ENCODE measurements at places on chromosomes 4 and X.

- DNase-seq: no peak
Observed at GRCh38 chr4:13498469-13498868, 14.3 kb upstream of the RAB28 start.

DNA sequence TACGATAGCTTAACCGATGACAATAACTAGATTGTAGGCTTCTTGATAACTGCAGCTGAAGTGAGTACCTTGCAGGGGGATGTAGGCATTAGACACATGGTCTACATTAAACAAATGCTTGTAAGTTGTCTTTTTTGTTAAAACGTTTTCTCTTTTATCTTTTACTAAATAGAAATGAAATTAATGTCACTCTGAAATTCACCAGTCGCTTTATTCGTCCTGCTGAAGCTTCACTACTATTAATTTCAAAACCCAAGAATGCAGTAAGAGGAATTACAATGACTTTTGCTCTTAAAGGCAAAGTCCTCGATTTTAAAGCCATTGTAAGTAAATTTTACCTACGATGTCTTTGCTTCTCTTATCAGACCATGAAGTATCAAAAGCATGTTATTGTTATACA lies 239.7 kb downstream of the CFAP47 start:
- DNase-seq: no peak

DNA sequence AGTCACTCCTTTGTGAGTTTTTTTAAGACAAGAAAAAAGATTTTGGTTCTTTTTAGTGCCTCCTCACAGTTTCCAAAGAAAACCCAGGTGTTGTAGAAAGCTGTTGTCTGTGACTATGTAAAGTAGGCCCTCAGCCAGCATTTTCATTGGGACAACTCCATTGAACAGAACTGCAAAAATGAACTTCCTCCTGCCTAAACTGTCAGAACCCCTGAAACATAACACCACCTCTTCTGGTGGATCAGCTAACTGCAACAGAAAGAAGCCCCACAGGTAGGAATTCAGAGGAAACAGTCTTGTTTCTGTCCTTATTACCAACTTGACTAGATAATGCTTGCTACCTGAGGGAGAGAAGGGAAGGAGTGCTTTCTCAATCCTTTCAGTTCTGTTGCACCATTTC lies 3.4 kb upstream of the ATP11C start:
- DNase-seq: no peak

GRCh38 chrX:144297221-144297620 lies 413.4 kb downstream of the UBE2NL start:
- DNase-seq: no peak

GRCh38 chr4:139658185-139658584 lies 7.4 kb upstream of the MGST2 start:
- no peak for DNase-seq

DNA sequence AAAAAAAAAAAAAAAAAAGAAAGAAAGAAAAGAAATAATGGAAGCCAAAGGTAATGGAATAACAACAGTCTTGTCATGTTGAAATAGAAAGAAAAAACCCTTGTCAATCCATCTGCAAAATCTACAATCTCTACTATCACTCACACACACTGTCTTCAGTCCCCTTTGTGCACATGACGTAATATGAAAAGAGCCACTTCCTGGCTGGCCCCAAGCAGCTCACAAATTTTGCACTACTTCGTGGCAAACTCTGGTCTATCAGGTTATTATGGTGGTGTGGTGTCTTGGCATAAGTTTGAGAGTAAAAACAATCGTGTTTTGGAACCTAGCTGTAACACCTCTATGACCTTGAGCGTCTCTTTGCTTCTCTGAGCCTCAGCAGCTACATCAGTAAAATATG lies 8.3 kb upstream of the AFAP1 start:
- DNase-seq: no peak

DNA sequence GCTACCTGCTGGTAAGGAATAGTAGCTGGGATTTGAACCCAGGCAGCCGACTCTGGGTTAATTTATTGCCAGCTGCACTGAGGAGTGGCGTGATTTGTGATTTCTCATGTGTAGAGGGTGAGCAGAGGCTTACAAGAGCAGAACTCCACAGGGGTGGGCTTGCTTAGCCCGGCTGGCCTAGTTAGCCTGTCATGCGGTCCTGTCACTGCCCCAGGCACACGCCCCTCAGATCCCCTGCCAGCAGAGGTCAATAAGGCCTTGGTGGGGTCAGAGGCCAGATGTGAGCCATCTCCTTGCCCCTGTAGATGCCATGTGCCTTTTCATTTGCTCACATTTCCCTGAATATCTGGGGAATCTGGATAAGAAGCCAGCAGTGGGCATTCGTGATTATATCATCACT lies 13.4 kb downstream of the NSDHL start:
- no peak for DNase-seq

- DNase-seq: no peak
Observed at GRCh38 chr4:84691170-84691691, 108.3 kb downstream of the CDS1 start.

- peak; percentile 66 for DNase-seq
Observed at GRCh38 chr4:87465739-87466366, 43.5 kb downstream of the NUDT9 start.

GRCh38 chr4:15612136-15612535 lies 43.0 kb downstream of the FBXL5 start:
- no peak for DNase-seq

DNA sequence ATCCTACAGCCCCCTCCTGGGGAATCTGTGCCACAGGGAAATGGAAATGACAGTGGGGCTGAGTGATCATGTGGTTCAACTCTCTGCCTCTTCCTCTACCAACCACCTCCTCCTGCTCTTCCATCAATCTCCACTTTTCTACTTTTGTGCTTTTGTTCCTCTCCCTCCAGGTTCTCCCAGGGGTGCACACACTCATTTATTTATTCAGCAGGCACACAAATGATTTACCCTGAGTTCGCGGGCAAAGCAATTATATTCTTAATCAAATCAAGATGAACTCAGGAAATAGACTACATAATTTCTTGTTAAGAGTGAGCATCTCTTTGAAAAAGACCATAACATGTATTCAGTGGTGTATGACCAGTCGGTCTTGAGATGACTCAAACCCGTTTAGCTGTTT lies 69.2 kb downstream of the VCX3A start:
- no peak for DNase-seq

DNA sequence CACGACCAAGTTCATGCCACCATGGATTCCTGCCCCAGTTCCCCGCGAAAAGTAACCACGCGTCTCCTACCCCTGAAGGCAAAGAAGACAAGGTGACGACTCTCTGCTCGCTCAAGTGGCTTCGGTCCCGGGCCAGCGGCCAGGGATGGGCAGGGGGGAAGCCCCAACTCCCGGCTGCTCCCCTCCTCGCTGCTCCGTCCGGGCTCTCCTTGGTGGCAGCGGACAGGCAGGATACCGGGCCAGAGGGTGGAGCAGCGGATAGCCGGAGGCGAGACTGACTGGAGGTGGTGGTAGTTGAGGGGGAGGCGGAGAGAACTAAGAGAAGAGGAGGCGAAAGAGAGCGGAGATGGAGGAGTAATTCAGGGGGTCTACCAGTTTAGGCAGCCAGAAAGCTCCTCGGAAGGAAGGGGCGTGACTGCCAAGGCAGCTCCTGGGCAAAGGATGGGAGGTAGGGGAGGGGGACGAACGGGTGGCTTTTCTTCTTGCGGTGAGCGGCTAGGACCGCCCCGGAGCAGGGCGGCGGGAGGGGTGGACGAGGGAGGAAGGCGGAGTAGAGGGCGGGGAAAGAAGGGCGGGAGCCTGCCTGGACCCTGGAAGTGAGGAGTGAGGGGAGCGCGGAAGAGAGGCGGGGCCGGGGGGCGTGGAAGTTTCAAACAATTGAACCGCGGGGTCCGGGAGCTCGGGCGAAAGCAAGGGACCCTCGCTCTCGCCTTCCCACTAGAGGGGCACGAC lies at the start of gene AMOT:
Gene AMOT (minus strand): TSS at position 450 of the 732 bp plus-strand sequence. CDS start 17,705 bp downstream, outside the sequence.
- DNase-seq: peak; percentile 77

DNA sequence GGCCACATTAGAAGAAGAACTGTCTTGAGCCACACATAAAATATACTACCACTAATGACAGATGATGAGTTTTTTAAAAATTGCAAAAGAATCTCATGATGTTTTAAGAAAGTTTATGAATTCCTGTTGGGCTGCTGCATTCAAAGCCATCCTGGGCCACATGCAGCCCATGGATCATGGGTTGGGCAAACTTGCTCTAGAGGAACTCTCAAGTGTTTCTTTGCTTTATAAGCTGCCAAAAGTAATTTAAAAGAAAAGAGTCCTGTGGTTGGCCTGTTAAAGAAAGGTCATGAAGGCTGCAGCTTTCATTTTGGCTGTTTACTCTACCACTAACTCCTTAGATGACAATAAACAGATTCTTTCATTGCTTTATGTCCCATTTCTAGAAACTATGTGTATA lies 218.2 kb downstream of the SCFD2 start:
- no peak for DNase-seq

GRCh38 chr4:130025701-130026100 lies 929.7 kb downstream of the C4orf33 start:
- no peak for DNase-seq

- no peak for DNase-seq
Observed at GRCh38 chr4:122045533-122045932, 93.7 kb upstream of the TRPC3 start.

DNA sequence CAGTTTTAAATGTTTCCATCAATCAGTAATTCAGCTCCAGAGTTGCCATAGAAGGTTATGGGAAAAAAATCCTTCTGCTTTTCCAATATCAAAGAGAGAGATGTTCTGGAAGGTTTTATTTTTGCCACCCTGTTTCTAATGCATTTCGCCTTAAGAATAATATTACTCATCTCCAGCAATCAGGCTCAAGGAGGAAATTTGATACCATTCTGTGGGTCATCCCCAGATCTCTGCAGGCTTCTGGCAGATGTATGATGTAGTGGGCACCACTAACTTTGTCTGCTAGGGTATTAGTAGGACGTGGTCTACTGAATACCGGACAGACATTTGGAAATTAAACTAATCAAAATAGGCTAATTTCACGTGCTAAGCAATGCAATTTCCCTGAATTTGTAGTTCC lies 645.4 kb upstream of the TENM3 start:
- DNase-seq: no peak

- no peak for DNase-seq
Observed at GRCh38 chr4:83862471-83862870, 326.6 kb downstream of the GPAT3 start.

GRCh38 chr4:87257523-87257922 lies 37.1 kb upstream of the KLHL8 start:
- DNase-seq: no peak

- DNase-seq: no peak
Observed at GRCh38 chrX:106728337-106728736, 1.8 kb downstream of the RNF128 start.

GRCh38 chr4:108651014-108651791 lies 804 bp downstream of the OSTC start:
- DNase-seq: no peak

DNA sequence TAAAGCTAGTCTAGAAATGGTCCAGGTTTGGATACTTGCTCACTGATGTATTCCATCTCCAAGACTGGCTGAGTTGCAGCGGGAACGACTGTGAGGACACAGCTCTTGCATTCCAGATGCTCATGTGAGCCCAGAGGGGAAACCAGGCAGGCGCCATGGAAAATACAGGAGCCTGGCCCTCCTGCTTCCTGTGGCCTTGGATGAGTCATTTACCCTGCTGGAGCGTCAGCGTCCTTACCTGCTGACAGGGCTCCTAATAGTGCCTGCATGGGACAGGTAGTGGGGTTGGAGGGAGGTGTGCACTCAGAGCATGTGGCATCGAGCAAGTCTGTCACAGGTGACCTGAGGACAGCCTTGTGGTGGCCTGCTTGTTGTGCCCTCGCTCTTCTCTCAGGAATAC lies 69.4 kb downstream of the NSG1 start:
- no peak for DNase-seq

DNA sequence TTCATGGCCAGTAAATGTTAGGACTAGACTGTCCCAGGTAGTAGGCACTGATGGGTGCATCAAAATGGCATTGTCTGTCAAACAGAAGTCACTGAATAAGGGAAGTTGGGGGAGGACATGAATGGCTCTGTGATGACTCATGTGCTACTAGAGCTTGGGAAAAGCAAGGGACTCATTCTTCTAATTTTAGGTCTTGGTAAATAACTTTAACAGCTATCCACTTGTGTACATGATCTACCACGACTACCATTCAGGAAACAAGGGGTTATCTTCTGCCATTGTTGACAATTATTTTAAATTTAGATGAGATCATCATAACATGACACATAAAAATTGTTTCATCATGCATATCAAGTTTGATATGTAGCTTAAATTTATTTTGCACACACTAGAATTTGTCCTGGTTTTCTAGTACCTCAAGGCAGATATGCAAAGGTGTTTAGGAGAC lies 6.3 kb downstream of the AREG start:
- DNase-seq: no peak

DNA sequence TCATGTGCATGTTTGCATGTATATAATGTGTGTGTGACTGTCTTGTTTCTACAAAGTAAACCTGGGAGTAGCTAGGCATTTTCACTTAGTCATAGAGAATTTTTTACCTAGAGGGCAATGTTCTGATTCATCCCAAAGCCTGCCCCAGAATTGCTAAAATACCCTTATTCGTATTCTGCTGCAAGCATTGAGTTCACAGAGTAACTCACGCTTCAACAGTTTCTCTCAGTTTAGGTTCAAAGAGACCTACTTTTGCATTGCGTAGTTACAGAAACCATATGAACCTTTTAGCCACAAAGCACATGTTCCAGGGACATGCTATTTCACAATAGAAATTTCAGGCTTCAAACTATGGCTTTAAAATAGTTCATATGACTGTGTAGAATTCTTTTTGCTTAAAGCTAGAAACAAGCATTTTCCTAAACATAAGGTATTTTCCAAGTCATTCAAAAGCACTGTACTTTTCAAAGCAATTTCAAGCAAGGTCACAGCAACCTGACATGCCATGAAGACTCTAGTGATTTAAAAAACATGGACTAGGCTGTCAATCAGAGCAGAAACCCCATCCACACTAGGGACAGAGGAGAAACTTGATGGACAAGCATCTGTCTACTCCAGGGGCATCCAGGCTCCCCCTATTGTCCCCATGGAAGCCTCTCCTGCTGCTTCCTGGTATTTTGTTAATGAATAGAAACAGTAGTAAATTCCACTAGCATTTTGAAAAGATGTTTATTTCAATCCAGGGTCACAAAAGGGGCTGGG lies 81.5 kb upstream of the MAPK10 start:
- DNase-seq: no peak

DNA sequence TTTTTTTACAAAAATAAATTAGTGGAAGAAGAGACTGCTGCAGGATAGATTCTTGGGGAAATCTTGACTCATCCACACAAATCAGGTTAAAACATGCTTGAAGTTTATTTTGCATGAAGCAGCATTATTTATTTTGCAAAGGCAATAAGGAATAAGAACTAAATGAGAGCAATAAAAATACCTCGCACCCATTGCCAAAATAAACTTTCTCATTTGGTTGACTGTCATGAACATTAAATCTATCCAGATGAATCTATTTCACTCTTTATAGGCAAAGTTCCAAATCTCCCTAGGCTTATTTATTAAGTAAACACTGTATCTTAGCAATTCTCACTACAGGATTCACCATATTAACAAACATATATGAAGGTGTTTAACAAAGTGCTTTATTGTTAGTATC lies 58.9 kb downstream of the HOPX start:
- DNase-seq: no peak

DNA sequence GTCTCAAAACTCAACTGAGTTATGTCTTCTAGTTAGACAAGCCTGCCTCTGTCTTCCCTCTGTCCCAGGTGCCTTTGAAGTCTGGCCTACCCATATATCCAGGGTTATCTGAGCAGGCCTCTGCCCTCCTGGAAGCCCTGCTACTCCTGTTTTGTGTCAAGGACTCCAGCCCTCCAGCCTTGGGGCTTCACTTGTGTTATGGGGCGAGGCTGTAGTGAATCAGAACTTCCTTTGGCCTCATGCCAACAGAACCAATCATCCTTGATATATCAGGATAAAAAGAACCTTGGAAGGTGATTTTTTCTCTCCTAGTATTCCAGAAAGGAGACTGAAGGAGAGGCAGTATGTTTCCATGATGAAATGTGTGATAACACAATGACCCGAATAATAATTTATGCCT lies 8.9 kb upstream of the ADGRG4 start:
- DNase-seq: no peak

All from CD4-positive, alpha-beta T cell treated with Interferon alpha-2 for 1 hour (primary cell).